ENCODE measurements at places on chromosomes 12 and 14.

GRCh38 chr12:50824914-50825313 is 17.8 kb upstream of the TMPRSS12 start:
- no peak for DNase-seq

DNA sequence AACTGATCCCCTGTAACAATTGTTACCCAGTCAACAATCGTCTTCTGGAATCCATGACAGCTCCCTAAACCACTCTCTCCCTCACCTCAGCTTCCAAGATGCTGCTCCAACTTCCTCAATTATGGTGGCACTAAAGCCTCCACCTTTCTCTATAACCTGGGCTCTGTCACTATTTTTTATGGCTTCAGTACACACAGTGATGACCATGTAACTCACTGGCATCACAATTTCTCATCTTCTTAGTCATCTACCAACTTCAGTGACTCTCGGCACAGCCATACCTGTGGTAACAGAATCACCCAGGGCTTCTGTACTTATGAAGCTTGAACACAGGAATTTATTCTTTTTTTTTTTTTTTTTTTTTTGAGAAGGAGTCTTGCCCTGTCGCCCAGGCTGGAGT is 32.0 kb upstream of the NPAS3 start:
- DNase-seq, result no peak

GRCh38 chr12:34033628-34034296 is 11.5 kb downstream of the ALG10 start:
- no peak for DNase-seq

- no peak for DNase-seq
Observed at GRCh38 chr12:22532317-22532716, 12.0 kb downstream of the C2CD5 start.

- DNase-seq, result no peak
Observed at GRCh38 chr12:26425587-26426260, 230.4 kb downstream of the SSPN start.

- DNase-seq, result no peak
Observed at GRCh38 chr12:64395739-64396138, 5.2 kb upstream of the C12orf56 start.

DNA sequence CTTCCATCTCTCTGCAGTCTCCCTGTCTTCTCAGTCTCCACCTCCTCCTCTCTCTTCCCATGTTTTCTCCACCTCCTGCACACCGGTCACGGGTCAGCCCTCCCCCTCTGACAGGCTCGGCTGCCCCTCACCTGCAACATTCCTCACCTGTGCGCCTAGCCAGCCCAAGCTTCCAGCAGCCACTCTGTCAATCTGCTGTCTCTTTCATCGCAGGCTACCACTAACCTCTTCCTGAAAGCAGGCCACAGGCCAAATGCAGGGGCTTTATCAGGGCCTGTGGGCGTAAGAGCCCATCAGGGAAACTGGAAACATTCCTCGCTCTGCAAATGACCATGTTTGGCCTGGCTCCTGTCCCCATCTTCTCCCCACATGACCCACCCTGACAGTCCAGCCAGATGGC is 34.5 kb downstream of the CMKLR1 start:
- DNase-seq, result no peak

GRCh38 chr14:46573498-46573897 is 78.1 kb downstream of the RPL10L start:
- no peak for DNase-seq

GRCh38 chr14:33465846-33466700 is 484.8 kb downstream of the EGLN3 start:
- no peak for DNase-seq

DNA sequence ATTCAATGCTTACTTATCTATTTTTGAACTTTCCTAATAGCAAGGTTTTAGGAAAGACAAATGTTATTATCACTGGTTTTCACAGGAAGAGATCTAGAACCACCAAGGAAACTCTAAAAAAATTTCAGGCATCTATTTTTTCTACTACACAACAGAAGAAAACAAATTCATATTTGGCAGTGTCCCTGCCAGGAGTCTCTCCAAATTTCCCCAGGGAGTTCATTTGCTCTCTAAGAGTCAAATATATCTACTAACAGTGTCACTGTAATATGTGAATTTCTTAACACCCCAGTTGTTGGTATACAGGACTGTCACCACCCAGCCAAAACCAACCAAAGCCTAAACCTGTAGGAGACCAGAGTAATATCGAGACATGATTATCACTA is 83.4 kb downstream of the STXBP6 start:
- no peak for DNase-seq

DNA sequence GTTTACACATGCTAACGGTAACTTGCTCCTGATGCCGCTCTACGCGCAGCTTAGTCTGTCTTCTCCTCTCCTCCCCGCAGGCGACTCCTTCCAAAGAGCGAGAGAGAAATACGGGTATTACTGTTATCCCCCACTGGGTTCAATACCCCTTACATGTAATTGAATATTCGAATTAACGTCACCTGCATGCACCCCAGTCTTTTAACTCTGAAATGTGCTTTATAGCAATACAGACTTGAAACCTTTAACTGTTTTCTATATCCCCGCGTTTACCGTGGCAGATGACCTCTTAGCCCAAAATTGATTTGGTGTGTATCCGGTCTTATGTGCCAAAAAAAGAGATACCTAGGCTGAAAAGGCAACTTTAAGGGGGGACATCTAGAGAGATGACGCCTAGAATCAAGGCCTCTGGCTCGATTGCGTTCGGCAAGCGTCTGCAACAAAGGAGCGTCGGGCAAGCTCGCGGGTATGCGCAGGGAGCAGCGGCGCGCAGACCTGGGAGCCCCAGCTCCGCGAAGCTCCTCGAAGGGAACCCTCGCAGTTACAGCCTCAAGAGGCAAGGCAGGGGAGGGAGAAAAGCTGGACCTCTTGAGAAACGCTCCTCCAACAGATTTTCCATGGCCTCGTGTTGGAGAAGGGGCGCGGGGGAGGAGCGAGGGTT is 6.8 kb upstream of the FOXG1 start:
- DNase-seq, result no peak

DNA sequence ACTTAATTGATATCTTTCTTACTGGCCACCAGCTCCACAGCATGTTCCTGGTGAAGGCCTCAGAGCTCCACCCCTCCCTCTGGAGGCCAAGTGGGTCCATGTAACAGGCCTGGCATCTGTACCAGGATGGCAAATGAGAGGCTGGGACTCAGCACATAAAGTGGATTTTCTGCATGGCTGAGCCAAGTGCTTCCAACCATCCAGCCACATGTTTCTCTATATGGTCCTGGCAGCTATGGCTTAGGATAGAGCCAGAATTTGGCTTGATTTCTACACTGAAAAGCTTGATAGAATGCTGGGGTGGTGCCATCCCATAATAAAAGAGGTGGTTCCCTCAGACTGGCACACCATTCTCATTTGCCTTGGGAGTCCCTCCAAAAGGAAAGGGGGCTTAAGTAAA is 94.1 kb downstream of the PAX9 start:
- no peak for DNase-seq

GRCh38 chr14:85146779-85147178 is 383.2 kb upstream of the FLRT2 start:
- no peak for DNase-seq

Measured in GM12878 (cell line).